Activated naive CD8-positive, alpha-beta T cell treated with anti-CD3 and anti-CD28 coated beads, Interleukin-2, amount 10 ng/mL, durations not matched to agents 7 days and 5 days (primary cell): ENCODE measurements at places on chromosomes 1 and 21. TPM values are rescaled to one million over a fixed set of nuclear protein-coding genes. Genes with fewer than 3 reads are reported as not detected.

CLDN17 gene
- total RNA-seq, result not detected

LCE3C gene
- total RNA-seq, result not detected

IFI44 gene
- 186 TPM for total RNA-seq

NEK2 gene
- total RNA-seq, result 31.8 TPM

KCNN3 gene
- 0.06 TPM for total RNA-seq

DNA sequence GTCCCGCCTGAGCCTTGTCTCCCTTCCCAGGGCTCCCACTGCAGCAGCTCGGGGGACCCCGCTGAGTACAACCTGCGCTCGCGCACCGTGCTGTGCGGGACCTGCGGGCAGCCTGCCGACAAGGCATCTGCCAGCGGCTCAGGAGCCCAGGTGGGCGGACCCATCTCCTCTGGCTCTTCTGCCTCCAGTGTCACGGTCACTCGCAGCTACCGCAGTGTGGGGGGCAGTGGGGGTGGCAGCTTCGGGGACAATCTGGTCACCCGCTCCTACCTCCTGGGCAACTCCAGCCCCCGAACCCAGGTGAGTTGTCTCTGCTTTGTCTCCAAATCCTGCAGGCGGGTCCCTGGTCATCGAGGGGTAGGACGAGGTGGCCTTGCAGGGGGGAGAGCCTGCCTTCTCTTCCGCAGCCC lies 14.9 kb upstream of the SEMA4A start:
- no peak for DNase-seq

- no peak for DNase-seq
These were observed 168.0 kb downstream of the PPP1R12B start for GRCh38 chr1:202516434-202516877.

GRCh38 chr1:2258996-2259395 lies 30.9 kb downstream of the SKI start:
- no peak for DNase-seq

GRCh38 chr21:31425138-31425537 lies 81.1 kb upstream of the TIAM1 start:
- no peak for DNase-seq

- DNase-seq, result no peak
These were observed 18.1 kb downstream of the VASH2 start for GRCh38 chr1:212968368-212968863.

DNA sequence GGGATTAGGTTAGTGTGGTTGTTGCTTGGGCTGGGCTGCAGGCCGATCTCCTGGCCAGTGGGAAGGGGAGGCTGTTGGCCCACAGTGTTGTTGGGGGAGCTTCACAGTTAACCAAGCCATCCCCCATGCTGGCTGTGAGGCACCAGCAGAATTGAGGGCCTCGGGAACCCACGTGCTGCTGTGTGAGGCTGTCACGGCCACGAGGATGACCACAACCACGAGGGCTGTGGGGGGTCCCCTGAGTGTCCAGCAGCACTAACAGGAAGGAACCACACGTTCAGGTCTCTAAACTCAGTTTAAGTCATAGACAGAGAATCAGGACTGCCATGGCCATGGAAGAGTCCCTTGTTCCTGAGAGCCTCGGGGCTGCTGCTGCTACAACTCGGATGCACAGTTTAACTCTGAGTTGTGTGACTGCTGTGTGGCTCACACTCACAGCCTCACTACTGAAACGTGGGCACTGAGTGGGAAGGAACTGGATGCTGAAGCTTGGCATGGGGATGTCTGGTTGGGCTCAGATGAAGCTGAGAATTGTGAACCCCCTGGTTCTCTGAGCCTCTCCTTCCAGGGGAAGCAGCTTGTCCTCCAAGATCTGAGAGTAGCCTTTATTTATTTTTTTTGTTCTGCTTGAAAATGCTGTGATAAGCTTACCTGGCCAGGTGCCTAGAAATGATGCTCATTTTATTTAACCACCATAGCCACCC lies 4.8 kb upstream of the MMEL1 start:
- DNase-seq, result no peak

- DNase-seq, result no peak
These were observed 8.7 kb upstream of the C2CD2 start for GRCh38 chr21:41962425-41962966.

DNA sequence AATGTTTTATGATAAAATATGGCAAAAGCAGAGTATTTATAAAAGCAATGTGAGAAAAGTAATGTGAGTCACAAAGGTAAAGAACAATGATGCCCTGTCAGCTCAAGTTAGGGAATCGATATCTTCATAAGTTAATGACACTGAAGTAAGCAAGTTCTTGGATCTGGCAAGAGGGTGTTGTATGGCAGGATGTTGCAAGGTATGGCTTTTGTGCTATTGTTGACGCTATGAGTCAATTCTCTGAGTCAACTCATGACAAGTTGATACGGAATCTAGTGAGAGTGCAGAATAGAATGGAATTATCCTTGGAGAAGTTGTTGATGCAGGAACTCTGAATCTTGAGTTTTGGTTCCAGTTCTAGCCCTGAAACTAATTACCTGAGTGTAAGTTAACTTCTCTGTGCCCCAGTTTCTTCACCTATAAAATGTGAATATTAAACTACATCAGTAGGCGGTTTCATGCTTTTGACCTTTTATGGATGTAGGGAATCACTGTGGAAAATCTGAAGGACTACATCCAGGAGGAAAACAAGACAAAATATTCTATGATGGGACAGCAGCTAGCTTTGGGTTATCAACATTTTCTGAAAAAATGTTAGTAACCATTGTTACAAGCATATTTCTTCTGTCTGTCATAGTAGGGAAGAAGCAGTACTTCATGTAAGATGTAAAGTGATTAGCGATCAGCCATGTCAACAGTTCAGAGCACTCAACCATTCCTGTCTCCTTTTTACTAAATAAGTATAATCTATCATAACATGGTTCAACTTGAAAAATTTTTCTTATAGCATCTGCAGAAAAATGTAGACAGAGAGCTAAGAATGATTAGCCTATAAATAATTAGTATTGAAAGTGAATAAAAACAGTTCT lies 96.9 kb downstream of the ATP6V1G3 start:
- no peak for DNase-seq

DNA sequence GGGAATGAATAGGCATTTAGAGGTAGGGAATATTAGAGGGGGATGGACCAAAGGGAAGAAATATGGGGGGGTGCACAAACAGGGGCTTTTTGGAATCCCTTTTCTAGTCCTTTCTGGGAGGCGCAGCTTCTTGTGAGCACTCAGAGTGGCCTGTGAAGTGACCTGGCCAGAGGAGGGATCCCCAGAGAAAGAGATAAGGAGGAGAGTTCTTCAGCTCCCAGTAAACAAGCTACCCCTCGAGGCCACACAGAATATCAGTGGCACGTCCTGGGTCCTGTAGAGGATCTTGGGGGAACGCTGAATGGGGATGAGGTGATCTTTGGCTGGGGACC lies 19.4 kb downstream of the VANGL2 start:
- no peak for DNase-seq

DNA sequence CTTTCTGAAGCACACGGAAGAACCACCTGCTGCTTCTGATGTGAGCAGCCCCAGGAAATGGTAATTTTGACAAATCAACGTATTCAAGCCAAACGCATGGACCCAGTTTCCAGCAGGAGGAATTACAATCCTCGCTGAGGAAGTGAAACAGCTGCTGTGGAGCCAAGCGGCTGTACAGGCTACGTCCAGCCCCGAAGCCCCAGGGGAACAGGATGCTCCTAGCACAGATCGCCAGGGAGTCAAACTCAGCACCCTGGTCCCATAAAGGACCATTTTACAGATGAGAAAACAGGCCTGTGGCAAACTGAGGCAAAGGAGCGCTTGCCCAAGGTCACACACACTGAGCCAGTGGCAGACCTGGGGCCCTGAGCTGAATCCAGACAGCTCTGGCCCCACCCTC lies 108.0 kb downstream of the PTPRU start:
- no peak for DNase-seq

- DNase-seq, result no peak
These were observed 36.7 kb upstream of the TTC4 start for GRCh38 chr1:54678776-54679643.

DNA sequence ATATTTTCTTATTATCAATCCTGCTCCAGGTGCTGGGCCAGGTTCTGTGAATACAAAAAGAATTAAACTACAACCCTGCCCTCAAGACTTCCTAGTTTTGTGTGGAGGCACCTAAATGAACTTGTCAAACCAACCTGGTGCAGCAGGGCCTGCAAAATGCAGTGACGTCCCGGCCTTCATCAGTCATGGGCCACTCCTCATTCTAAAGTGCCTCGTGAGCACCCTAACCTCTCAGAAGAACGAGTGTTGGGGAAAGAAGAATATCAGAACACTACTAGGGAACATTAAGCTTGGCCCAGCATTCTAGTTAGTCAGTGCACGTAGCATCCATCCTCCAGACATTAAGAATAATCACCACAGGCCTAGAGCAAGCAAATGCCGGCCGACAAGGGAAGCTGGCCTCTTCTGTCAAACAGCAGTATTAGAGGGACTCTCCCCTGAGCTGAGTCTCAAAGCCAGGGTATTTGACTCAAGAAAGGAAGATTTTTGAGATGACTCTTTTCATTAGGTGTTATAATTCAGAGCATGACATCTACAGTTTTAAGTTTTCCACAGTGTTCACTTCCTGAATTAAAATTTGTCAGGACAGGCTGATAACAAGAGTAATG lies 137.9 kb downstream of the SLC45A1 start:
- DNase-seq, result no peak

DNA sequence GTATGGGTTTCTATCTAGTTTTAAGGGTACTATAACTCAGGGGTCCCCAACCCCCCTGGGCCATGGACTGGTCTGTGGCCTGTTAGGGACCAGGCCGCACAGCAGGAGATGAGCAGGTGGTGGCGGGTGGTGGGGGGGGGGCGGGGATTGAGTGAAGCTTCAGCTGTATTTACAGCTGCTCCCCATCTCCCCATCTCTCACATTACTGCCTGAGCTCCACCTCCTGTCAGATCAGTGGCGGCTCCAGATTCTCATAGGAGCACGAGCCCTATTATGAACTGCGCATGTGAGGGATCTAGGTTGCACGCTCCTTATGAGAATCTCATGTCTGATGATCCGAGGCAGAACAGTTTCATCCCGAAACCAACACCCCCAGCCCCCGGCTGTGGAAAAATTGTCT lies 95.1 kb upstream of the SLC45A1 start:
- no peak for DNase-seq

GRCh38 chr1:231351816-231352215 lies 13.7 kb downstream of the SPRTN start:
- DNase-seq, result no peak

GRCh38 chr1:31954607-31955283 lies 16.6 kb upstream of the PTP4A2 start:
- DNase-seq, result no peak

GRCh38 chr1:90726425-90726985 lies 9.4 kb upstream of the BARHL2 start:
- peak; percentile 42 for DNase-seq

GRCh38 chr1:11071463-11072215 lies 11.8 kb upstream of the SRM start:
- DNase-seq, result no peak
